ENCODE measurements at places on chromosomes 5 and 9.
A peak's percentile ranks its signal among the peaks of the same experiment; 100 is the strongest.

DNA sequence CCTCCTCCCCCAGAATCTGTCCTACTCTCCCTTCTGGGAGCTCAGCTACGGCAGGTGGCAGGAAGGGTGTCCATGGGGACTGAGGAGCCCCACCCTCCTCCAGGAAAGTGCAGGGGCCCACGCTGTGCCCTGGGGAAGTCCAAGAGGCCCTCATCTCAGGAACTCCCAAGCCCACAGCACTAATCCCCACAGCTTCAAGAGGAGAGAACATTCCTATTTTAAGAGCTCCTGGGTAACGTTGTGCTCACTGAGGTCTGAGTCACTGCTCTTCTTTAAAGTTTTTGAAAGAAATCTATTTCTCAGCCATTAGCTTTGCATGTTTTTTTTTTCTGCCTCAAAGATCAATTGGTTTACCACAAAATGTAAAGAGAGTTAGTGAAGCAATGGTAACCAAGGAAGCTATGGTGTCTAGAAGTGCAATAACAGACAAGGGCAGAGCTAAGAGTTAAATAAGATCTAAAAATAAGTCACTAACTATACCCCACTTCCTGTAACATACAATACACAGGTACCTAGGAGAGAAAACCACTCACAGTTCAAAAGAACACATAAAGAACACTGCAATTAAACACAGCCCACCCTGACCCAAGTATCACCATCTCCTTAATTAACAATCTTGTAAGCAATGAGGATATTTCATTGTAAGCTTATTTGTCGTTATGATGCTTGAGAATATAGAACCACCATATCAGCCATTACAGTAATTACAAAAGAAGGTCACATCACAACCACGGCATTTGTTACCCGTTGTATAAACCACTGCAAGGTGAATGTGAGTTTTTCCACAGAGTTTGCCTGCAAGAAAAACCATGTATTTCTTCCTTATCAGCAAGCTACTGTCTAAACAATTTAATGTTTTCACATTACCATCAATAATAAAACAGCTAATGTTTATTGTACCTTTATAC lies 382.3 kb upstream of the SLC30A5 start:
- DNase-seq = no peak

DNA sequence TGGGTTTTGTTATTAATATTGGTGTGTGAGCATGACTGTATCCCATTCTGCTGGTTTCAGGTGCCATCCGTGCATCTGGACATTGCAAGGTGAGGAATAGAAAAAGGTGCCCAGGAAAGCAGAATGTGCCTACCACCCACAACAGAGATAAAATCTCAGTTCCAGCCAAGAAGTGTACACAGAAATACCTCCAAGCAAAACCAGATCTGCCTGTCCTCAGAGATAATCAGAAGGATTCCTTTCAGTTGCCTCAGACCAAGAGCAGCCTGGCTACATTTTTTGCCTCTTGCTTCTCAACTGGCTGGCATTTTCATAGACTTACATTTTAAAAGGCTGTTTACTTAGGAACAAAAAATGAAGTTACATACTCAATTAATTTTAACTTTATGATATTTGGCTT lies 12.1 kb upstream of the ABLIM3 start:
- no peak for DNase-seq

DNA sequence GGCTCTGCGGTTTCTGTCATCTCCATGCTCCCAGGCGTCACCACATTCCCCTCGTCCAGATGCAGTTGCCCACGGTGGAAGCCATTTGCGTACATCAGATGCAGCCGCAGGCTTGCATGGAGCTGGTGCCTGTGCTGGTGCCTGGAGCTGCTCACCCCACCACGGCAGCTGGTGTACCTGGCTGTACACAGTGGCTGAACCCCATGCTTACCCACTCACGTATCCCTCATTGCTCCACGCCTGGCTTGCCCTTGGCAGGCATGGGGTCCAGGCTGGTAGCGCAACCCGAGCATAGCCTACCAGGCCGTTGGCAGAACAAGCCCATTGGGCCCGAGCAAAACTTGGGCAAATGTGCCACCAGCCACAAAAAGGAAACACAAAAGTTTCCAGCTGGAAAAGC lies 159.5 kb downstream of the GHR start:
- DNase-seq = no peak

- peak; percentile 11 for DNase-seq
Measured at GRCh38 chr5:95760273-95761191, 29.4 kb downstream of the RHOBTB3 start.

DNA sequence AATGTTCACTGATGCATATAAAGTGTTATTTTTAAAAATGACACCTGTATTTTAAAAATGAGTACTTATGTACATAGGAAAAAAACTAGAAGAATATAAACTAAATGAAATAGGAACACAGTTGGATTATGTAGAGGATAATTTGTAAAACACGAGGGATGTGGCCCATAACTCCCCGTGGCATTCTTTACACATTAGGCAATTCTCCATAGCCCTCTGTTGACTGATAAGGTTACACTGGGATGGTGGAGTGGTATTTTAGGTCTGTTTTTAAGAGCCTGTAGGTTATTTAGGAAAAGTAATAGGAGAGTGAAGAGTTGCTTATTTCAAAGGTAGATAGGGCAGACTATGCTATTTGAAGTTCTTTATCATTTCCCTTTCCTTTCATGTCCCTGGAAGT lies 1.8 kb downstream of the CAVIN4 start:
- no peak for DNase-seq

DNA sequence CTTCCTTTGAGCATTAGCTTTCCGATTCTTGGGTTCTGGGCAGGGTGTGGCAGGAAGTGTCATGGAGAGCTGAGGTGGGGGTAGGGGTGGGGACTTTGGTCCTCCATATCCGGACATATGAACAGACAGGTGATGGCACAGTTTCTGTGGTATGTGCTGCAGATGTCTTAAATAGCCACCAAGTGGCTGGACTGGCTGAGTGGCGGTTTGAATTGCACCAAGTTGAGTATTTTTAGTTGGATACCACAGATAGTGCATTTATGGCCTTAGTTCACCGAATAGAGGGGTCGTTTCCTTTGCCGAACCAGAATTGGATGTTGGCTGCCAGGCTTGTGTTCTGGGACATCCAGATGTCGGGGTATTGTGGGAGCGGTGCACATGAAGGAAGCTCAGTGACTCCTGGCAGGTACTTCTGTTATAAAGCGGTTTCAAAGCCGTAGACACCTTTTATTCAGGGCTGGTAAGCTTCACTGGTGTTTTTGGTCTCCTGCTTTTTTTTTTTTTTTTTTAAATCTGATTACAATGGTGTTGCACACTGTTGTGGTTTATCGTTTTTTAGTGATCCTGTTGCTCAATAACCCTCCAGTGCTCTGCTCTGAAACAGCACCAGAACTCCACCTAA lies 15.1 kb upstream of the TNFAIP8 start:
- peak; percentile 31 for DNase-seq

GRCh38 chr5:116632890-116633289 lies 58.3 kb upstream of the SEMA6A start:
- no peak for DNase-seq

- no peak for DNase-seq
Measured at GRCh38 chr5:102529031-102529430, 30.2 kb upstream of the SLCO6A1 start.

- no peak for DNase-seq
Measured at GRCh38 chr5:134647750-134648424, 698 bp upstream of the SEC24A start.

DNA sequence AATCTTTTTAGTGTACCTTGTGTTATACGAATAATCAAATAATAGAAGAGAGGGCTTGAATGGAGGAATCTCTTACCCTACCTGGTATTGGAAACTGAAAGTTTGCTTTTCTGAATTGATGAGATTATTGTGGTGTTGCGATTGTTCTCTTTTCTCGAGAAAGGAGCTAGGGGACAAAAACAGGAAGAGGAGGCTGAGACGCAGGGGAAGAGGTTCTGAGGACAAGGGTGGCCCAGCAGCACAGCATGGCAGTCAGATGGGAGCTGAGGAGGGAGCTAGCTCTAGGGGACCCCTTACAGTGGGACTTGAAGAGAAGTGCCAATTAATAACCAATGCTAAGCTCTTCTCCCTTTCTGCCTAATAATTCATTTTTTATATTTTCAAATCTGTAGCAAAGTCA lies 183.3 kb upstream of the DMAC1 start:
- DNase-seq = no peak

DNA sequence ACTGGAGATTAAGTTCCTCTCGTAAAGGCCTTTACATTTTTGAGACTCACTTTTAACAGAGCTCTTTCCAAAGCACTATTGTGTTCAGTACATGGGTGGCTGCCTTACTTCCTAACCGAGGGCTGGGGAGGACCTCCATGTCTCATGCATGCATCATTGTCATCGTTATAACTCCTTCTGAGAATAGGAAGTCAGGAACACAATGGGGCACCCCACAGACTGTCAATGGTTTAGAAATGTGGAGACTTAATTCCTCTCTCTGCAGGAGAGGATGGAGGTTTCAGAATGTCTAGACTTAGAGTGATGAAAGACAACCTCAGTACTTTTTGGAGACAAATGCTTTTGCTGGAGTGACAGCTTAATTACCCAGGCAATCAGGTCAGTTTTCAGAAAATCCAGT lies 83.9 kb downstream of the PRLR start:
- no peak for DNase-seq

Measured in KBM-7 (cell line).